Naive thymus-derived CD8-positive, alpha-beta T cell (primary cell): ENCODE measurements at places on chromosomes 16 and 17. TPM values are rescaled to one million over a fixed set of nuclear protein-coding genes. Genes with fewer than 3 reads are reported as not detected.

DNA sequence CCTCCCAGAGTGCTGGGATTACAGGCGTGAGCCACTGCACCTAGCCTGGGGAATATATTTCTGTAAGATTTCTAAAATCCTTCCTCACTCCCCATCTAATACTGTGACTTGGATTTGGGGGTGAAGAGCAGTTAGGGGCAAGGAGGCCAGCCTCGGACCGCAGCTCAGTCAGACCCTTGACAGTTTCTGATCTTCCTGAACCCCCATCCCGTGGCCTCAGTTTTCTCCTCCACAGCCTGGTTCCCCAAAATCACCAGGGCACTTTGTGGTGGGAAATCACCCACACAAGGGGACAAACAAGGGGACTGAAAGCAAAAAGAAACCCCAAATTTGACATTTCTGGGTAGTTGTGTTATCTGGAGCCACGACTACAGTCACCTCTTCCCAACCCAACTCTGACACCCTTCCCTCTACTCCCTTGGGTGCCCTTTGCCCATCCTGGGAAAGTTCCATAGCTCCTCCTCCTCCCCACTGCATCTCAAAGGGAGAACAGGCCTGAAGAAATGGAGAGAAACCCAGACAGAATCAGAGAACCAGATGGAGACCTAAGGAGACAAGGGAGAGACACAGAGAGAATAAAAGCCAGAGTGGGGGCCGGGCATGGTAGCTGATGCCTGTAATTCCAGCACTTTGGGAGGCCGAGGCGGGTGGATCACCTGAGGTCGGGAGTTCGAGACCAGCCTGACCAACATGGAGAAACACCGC, 2.8 kb upstream of the STAT5A start:
- peak overlapping the region; percentile 43 for H3K27ac ChIP-seq
- no peaks in the 10 kb centered on the region for H3K27me3 ChIP-seq
- H3K36me3 ChIP-seq = no peaks in the 10 kb centered on the region
- H3K4me3 ChIP-seq = no peak overlapping the region

- H3K27me3 ChIP-seq = no peaks in the 10 kb centered on the region
- H3K27ac ChIP-seq = no peak overlapping the region
- DNase-seq = no peak
- peaks cover 9% of the 10 kb centered on the region for H3K4me1 ChIP-seq
Observed at GRCh38 chr16:56363781-56364565, 61.4 kb downstream of the AMFR start.

GRCh38 chr17:63275318-63275970, 170.7 kb downstream of the CYB561 start:
- no peak overlapping the region for H3K27ac ChIP-seq
- H3K27me3 ChIP-seq = no peaks in the 10 kb centered on the region
- no peak overlapping the region for H3K4me3 ChIP-seq
- H3K36me3 ChIP-seq = peaks cover 19% of the 10 kb centered on the region
- peaks cover 2% of the 10 kb centered on the region for H3K4me1 ChIP-seq
- no peak for DNase-seq

Gene CD300H
- polyA plus RNA-seq = not detected
